ENCODE measurements at places on chromosomes 7 and 10.
A peak's percentile ranks its signal among the peaks of the same experiment; 100 is the strongest.

GRCh38 chr10:34580214-34580613 lies 234.9 kb downstream of the PARD3 start:
- no peak for DNase-seq

DNA sequence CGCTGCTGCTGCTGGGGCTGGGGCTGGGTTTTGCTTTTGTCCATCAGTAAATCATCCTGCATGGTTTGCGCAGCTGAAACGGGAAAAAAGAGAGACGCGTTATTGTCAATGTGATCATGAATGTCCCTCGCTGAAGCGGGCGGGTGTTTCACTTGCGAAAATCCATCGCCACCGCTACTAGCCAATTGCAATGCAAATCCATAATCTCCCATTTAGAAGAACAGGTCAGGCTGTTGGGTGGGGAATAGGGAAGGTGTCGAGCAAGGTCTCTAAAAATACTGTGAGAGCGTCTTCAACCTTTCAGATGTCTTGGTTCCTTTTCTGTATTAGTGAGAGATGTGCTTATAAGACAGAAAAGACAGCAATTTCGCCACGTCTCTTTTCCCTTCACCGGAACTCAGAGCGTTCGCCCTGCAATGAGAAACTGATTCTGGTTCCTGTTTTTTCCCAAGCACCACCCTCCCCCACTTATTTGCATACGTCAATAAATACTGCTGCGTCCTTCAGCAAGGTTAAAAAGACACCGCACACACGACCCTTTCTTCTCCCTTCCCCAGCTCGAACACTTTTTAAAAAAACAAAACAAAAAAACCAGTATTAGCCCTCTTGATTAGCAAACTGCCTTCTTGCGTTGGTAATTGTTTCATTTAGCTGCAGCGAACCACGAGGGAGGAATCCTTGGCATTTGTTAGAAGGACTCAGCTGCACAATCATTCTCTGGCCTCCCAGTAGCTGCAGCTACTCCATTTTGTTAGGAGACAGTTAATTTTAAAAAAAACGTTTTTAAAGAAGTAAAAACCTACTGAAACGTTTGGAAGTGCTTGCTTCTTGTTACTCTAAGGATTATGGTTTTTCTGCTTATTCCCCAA lies 50.4 kb downstream of the CPEB3 start:
- peak; percentile 6 for DNase-seq

DNA sequence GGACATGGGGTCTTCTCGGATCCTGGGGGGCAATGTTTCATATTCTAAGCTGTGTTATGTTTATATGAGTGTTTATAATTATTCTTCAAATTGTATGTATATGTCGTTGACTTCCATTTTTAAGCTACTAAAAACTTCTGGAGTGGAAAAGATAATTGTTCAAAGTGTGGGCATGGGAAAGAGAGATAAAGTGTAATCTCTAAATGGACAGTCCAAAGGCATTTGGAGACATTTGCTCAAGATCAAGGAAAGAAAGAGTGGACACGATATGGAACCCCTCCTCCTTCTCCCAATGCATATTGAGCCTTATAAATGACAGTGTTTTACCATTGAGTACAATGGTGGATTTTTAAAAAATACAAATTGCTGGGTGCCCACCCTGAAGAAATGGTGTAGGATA lies 81.1 kb downstream of the SDHAF3 start:
- DNase-seq = no peak

- DNase-seq = peak; percentile 35
Measured at GRCh38 chr10:79400146-79401004, 45.0 kb downstream of the ZCCHC24 start.

DNA sequence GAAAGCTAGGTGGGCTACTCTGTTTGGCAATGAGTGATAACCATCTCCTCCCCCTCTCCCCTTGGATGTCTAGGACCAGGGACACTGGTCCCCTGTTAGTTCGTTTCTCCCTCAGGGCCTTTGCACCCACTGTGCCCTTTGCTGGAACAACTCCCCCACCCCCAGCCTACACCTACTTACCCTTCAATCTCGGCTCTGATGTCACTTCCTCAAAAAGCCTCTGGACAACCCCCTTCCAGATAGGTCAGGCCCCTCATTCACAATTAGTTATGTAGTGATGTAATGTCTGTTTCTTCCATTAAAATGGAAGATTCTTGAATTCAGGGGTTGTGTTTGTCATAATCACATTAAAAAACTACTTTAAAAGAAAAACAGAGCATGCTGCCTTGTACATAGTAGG lies 152.9 kb downstream of the SNX10 start:
- DNase-seq = no peak

GRCh38 chr7:6516387-6516983 lies 34.8 kb downstream of the GRID2IP start:
- DNase-seq = peak; percentile 60

DNA sequence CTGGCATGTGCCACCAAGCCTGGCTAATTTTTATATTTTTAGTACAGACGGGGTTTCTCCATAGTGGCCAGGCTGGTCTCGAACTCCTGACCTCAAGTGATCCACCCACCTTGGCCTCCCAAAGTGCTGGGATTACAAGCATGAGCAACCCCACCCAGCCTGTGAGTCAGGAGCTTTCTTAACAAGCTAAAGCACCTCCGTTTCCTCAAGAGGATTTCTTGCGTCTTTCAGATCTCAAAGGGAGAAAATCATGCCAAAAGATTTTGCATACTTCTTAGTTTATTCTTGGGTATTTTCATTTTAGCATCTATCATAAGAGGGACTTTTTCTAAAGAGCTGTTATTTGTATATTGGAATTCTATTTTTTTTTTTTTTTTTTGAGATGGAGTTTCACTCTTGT lies 47.9 kb upstream of the FOXK1 start:
- DNase-seq = no peak

DNA sequence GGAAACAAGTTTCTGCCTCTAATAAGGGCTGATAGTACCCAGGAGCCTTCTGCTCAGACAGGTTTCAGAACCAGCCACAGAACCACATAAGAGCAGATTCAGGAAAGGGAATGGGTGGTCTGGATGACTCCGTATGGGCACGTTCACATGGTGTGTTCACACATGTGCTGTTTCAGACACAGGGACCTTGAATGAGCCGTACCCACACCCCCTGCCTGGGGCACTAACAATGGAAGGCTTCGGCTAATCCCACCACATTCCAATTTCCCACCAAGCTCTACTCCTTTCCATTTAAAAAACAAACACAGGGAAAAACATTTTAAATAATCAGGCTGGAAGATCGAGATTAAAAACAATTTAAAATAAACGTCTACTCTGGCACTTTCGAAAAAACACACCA lies 217.3 kb downstream of the GRID1 start:
- no peak for DNase-seq

Data from activated T-cell treated with anti-CD3 and anti-CD28 coated beads, Interleukin-2, amount 50 U/mL, for 4 hours (primary cell).